ENCODE measurements at places on chromosomes 6 and 20.

- peak; percentile 57 for DNase-seq
Observed at GRCh38 chr6:42428326-42429041, 23.2 kb downstream of the TRERF1 start.

- DNase-seq, result no peak
Observed at GRCh38 chr20:22232473-22232872, 351.9 kb downstream of the FOXA2 start.

DNA sequence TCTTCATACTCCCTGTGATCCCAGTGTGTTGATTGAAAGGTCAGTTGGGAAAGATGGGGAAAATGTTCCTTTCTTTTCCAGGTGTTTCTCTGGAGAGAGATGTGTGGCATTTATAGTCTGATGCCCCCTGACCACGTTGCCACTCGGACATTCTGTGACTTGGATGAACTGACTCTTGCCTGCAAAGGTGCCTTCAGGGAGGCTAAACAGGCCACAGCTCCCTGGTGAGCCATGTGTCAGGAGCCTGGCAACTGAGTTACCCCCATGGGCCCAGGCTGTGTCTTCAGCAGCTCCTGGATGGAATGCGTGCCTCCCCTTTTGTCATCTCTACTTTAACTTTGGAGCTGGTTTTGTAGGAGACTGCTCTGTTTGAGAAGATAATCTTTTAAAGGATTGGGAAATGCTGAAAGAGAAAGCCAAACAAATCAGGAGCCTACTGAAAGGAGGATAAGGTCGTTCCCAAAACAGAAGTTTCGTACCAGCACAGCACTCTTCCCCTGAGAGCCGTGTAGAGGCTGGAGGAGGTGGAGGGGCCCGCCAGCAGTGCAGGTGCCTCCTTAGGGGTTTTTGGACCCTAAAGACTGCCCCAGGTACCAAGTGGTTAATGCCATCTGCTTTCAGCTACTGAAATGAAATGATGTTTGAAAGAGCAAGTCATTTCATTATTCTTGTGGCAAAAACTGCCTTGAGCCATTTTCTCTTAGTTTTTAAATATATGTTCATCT is 322.8 kb downstream of the ZFAND3 start:
- no peak for DNase-seq

- no peak for DNase-seq
Observed at GRCh38 chr20:54137115-54137514, 36.7 kb downstream of the CYP24A1 start.

DNA sequence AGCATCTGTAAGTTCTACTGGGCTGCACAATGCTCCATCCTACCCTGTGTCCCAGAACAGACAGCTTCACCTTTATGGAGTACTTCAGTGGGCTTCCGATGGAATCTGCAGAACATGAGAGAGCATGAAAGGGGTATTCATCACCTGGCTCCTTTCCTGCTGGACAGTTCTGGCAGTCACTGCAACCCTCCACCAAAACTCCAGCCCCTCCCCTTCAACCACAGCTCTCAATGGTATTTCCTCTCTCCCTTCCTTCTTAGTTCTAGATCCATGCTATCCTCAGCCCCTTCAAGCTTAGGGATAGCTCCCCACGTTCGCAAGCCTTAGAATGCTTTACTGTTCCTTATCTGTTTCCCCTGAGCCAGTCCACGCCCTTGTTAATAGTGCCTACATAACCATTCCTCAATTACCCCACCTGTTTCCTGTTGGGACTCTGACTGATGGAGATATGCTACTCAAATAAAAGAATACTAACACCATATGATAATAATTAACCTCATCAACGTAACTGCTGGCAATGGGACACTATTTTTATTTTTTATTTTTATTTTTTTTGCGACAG is 26.8 kb downstream of the TRAM2 start:
- DNase-seq, result no peak

DNA sequence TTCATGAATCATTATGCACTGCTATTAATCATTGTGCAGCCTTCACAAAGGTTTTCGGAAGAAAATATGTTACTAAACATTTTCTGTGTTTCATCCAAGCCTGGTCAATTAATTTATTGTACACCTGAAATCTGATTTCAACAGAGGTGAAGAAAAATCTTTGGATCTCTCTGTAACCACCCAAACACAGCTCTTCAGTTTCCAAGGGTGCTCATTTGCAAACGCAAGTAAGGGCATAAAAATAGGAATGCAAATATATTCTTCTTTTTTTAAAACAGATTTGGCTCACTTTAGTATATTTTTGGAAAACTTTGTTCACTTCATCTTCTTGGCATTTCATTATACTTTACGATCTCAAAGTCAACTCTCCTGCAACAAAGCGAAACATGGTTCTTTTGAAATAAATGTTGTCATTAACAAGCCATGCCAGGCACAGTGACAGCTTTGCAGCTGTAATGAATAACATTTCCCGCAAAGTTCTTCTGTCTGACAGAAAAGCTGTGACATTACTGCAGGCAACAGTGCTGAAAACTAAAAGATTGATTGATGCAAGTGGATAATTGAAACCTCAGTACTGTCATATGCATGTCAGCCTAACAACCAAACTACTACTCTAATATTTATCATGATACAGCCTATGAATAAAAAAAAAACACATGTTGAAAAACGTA is 348.3 kb downstream of the FRK start:
- no peak for DNase-seq

DNA sequence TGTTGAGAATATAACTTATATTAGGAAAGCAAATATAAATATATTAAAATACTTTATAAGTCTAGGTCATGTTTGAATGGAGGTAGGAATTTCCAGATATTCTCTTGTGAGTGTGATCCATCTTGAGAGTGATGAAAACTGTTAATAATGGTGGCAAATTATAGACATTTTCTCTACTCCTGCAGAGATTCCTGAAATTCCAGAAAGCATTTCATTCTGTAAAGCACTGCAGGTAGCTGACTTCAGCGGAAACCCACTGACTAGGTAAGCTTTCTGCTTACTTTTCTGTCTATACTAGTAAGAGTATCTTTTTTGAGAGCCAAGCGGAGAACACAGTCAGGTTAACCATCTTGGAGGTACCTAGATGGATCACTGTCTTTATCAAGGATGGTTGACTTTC is 84.0 kb downstream of the LRRC1 start:
- DNase-seq, result no peak

DNA sequence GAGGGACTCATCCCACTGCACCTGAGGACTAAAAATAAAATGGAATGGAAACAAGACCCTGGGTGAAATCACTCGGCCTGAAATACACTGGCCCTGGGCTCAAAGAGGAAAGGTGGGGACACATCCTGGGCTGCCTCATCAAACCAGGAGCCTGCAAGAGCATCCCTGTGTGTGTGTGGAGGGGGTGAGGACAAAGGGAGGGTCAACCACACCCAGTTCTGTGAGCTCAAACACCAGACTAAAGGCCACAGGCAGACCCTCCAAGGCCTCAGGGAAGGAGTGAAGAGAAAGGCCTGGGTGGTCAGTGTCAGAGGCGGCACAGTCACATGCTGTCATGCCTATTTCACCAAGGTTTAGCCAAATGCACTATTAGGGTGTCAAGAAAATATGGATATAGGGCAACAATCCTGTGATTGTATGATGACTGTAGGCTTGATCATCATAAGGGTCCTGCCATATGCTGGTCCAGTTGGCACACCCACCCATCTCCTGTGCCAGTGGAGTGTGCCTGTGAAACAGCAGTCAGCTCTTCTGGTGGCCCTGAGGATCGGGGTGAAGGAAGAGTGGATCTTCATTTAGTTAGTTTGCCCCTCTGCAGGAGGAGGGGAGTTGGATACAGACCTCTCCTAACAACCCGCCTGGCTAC is 28.9 kb downstream of the SRSF3 start:
- no peak for DNase-seq

DNA sequence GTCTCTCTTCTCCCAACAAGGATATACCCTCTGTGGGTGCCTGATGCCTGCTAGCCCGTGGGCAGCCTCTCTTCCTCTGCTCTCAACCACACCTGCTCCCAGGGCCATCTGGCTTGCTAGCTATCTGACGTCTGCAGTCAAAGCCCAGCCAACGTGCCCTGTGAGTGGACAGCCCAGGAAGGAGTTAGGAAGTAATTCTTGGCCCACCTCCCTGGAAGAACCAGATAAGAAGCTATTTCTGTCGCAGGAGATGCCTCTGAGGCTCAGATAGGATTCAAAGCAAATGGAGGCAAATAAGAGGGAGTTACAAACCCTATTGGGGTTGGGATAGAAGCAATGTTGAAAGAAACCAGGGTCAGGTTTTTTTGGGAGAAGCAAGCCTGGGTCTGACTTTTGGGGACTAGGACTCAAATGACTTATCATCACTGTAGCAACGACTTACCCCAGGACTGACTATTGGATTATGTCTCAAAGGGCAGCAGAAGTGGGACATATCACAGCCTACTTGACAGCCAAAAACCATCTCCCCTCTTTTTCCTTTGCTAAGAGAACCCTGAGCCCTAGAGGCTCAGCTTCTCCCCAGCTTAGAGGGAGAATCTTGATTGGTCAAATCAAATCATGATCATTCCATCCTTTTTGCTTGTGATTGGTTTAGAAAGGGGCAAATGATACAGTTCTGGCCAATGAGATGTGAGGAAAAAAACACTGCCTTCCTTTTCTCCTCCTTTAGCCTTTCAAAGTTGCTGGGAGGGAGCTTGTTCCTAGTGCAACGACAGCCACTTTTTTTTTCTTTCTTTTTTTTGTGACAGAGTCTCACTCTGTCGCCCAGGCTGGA is 18.0 kb upstream of the CDK5RAP1 start:
- DNase-seq, result no peak

DNA sequence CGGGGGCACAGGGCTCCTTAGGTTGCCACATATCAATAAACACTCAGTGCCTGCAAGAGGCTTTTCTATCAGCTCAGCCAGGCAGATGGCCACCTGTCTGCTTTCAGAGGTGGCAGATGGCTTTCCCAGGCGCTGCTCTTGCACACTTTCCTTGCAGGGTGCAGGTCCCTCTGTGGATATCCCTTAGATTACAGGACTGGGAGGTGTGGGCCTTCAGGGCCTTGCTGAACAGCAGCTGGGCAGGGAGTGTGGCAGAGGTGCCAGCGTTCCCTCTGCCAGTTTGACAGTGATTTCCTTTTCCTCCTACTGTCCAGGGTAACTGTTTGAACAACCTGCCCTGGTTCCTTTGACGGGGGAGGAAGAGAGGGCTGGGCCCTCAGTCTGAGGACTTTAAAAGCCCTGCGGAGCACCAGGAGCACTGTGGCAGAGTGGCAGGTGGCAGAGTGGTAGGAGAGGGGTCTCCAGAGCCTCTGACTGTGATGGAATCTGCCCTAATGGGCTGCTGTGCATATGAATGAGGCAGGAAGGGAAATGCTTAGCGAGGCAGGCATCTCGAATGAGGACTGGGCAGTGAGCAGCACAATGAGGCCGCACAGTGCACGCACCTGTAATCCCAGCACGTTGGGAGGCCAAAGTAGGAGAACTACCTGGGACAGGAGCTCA is 34.2 kb downstream of the ABHD12 start:
- no peak for DNase-seq

Data from activated CD4-positive, alpha-beta T cell treated with anti-CD3 and anti-CD28 coated beads, Interleukin-2, amount 50 U/mL, for 4 hours (primary cell).